ENCODE measurements at places on chromosomes 16 and 17. TPM values are rescaled to one million over a fixed set of nuclear protein-coding genes. Genes with fewer than 3 reads are reported as not detected.

- no peaks in the 10 kb centered on the region for H3K36me3 ChIP-seq
- no peak overlapping the region for H3K27ac ChIP-seq
- no peak overlapping the region for H3K4me3 ChIP-seq
- no peaks in the 10 kb centered on the region for H3K27me3 ChIP-seq
Measured at GRCh38 chr17:38466346-38467315, 38.4 kb downstream of the ARHGAP23 start.

DNA sequence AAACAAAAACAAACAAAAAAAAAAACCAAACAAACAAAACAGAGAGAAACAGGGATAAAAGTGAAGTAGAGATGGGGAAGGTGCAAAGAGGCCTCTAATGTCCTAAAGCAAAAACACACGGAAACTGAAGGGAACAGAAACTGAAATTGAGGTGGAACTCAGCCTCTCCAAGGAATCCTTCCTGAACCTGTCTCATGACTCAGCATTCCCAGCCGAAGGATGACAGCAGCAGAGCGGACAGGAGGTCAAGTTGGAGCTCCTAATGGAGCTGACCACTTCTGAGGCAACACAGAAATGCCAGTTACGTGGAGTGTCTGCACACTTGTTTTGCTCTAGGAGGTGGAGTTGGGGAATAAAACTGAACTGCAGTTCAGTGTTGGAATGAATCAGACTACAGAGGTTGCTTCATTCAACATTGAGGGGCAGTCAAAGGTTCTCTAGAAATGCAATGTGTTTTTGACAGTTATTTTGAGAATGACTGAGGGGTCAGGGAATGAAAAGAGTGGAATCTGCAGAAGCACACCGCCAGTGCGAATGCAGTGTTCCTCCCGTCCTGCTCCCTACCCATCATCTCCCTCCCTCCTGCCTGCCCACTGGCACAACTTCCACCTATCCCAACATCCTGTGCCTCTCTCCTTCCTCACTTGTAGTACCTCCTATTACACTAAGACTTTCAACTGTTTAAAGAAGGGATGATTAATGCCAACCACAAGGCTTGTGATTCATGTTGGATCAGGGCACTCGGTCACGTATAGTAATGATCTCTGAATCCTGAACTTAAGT lies 6.3 kb downstream of the UBE2O start:
- no peak overlapping the region for H3K27ac ChIP-seq
- H3K27me3 ChIP-seq = no peaks in the 10 kb centered on the region
- DNase-seq = no peak
- H3K36me3 ChIP-seq = no peaks in the 10 kb centered on the region
- H3K4me3 ChIP-seq = no peak overlapping the region

HOXB1 gene
- not detected for total RNA-seq

GRCh38 chr17:4249452-4250029 lies 14.2 kb downstream of the ANKFY1 start:
- peaks cover 9% of the 10 kb centered on the region for H3K4me1 ChIP-seq
- no peaks in the 10 kb centered on the region for H3K27me3 ChIP-seq
- H3K4me3 ChIP-seq = no peak overlapping the region
- peak; percentile 61 for DNase-seq

All from neural progenitor cell (in vitro differentiated cells).